ENCODE measurements at places on chromosomes 7 and 10.

DNA sequence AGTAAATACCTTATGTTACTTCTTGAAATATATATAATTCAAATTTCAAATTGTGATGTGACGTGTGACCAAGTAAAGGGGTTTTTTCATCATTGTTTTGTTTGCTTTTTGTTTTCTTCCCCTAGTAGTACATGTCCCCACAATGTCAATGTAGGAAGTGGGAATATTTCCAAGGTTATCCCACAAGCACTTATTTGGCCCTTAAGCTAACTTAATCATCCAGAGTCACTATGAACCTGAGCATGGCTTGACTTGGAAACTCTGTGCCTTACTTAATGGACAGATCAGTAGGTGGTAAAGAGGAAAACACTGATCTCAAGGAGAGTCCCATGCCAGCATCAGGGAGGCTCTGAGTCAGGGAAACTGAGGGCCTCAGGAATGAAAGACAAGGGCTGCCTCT lies 569.3 kb upstream of the IGFBP3 start:
- no peak for DNase-seq

DNA sequence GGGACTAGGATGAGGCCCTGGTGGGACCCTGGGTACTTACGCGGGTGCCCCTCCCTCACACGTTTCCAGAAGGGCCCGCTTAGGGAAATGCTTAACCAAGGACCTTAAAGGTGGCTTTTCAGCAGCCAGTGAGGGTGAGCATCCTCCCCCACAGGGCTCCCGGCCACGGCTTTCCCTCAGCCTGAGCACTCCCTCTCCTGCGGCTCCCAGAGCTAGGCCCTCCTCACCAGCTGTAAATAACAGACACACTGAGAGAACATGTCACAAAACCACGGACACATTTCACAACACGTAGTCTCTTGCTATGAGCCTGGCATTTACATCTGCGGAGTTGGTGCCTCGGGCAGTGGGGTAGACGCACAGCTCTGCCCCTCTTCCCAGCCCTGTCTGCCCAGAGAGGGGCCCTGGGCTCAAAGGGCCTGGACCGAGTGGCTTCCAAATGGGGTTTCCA lies 25.2 kb downstream of the GRID1 start:
- no peak for DNase-seq

DNA sequence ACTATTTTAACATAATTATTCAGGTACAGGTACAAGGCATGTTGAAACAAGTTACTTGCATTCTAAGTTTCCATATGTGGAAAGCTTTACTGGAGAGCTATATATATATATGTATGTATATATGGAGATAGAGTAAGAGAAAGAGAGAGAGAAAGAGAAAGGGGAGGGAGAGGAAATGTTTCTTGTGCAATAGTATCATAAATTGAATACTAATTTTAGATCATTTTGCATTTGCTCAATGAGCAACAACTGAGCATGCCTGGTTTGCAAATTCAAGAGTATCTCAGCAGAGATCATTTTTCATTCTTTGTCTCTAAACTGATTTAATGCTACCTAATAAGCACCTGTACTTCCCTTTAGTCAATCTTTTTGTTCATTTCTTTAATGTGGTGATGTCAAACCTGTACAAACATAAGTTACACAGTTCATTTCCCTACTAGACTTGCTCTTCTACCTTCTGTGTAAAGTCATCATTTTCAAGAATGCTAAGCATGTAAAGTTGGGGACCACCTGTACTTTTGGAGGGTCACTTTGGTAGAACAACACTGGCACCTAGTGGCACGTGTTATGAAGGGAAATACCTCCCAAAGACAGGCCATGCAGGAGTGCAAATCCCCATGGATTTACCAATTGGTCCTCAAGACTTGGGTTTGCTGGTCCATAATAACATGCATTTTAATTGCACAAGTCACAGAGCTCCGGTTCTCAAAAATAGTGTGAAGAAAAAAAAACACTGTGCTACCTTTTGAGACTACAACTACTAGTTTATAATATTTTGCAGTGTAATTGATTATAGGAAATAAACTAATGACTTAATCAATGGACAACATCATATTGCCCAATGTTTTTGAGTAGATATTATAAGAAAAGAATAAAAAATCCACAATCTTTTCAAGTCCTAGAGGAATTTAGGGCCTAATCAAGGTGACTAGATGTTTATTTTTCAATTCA lies 431.2 kb upstream of the IGFBP3 start:
- DNase-seq: no peak

DNA sequence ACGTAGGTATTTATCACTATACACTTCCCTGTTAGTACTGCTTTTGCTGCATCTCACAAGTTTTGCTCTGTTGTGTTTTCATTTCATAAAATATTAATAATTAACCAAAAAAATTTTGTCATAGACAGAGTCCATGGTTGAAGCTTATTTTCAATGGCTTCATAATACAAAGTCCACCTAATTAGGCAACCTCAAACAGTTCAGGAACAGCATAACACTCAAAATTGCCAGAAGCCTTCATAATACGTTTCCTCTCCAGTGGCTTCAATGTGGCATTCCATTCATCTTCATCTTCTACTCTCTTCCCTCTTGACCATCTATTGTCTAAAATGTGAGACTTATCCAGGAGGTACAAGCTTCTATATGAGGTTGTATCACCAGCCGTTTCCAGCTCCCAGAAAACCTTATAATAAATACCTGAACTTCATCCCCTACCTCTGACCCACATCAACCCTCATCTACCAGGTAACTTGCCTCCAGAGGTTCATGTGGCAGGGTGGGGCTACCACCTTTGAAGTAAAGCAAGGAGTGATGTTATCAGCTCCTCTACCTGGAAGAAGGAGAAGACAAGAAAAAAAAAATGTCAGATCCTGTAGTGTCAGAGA lies 337.3 kb downstream of the MALRD1 start:
- DNase-seq: no peak

- DNase-seq: no peak
Observed at GRCh38 chr7:85392789-85393188, 205.9 kb upstream of the SEMA3D start.
